Nephron progenitor cell (in vitro differentiated cells): ENCODE measurements at places on chromosomes 2 and 18.

GRCh38 chr2:134272806-134273205, 18.9 kb downstream of the MGAT5 start:
- DNase-seq = no peak

DNA sequence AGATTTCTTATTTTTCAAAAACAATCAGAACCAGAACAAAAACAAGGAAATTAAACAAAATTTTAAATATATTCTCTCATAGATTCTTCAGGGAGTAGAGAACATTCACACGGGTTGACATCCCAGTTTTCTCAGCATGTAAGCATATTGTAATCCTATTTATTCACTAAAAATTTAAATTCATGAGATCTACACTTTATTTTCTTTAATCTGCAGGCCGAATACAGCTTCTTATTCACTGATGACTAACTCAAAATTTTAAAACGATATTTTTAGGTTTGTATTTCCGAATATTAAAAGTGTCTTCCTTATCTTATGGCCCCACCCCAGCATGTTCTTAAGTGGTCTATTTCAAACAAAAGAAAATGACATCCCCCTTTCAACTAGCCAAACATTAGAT, 262.4 kb downstream of the MEIS1 start:
- no peak for DNase-seq

DNA sequence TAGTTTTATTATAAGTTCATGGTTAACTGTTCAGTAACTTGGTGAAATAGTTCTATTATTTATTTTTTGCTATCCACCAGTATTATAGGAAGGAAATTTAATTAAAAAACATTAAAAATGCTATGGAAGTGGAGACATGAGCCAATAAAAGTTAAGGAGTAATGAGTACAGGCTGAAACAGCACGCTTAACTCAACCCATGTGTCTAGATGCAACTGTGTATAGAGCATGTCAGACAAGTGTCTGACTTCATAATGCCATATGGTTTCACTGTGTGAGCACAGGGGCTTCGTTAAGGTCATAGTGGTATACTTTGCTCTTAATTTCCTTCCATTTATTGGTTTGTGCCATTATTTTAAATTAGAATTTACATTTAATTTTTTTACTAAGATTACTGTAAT, 566.8 kb upstream of the NRP2 start:
- no peak for DNase-seq

- no peak for DNase-seq
Observed at GRCh38 chr2:44543773-44544725, 182.3 kb downstream of the CAMKMT start.

GRCh38 chr2:225429717-225430116, 30.2 kb downstream of the NYAP2 start:
- DNase-seq = peak; percentile 4

- no peak for DNase-seq
Observed at GRCh38 chr2:118339386-118339785, 251.1 kb downstream of the INSIG2 start.

DNA sequence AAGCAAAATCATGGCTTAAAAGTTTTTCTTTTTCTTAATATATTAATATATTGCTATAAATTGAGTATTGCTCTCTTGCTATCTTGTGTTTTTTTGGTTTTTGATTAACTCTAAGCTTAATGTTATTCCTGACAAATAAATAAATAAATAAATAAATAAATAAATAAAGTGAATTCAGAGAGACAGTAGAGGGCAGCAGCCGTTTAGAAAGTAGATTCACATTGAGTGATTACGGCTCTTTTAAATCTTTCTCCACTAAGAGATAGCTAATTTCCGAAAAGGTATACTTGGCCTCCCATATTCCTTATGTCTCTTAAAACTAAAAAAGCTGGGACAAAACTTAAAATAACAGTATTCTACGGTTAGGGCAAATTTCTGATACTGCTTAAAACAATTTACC, 34.3 kb downstream of the MSH2 start:
- no peak for DNase-seq

GRCh38 chr18:36403896-36404820, 106.6 kb downstream of the FHOD3 start:
- no peak for DNase-seq

DNA sequence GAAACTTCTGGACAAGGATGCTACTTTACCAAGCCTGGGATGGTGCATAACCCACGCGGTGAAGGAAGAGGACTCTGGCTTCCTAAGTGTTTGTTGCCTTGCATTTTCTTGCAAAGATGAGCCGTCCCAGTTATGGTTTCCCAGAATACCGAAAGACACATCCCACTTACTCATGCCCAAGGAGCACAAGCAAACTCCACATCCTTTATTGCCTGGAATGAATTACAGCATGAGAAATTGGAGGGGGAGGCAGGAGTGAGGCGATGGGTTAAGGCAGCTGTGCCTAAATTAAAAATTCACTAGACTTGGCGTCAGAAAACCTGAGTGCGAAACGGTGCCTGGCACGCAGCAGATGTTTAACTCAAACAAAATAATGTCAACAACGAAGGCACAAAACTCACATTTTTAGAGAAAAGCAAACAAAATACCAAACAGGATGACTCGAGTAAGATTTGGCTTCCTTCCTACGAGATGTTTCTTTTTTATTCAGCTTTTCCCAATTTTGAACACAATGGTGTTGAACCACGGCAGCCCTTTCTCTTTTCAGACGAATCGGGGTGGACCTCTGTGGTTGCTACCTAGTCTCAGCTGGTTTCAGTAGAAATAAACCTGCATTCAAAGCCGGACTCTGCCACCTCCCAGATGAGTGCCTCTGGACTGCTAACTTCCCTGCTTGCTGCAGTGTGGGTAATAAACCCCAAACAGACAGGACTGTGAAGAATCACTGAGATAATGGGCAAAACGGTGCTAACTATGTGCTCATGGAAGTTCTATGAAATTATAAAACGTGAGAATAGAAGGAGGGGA, 100.3 kb upstream of the NCK2 start:
- DNase-seq = no peak

DNA sequence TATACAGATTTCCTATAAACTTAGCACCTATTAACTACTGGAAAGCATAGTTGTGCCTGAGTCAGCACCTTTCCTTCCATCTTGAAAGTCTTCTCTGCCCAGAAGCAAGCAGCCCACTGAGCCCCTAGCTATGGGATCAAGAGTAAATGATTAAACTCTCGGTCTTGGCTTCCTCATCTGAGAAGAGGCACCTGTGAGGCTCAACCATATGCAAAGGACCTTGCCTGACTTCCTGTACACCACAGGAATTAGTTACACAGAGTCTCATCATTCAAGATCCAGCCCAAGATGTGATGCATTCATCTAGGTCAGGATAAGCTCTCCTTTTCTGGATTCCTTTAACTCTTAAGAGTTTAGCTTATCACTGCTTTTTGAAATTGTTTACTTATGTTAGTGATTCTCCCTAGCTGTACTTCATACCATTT, 96.0 kb downstream of the CDH2 start:
- DNase-seq = no peak

DNA sequence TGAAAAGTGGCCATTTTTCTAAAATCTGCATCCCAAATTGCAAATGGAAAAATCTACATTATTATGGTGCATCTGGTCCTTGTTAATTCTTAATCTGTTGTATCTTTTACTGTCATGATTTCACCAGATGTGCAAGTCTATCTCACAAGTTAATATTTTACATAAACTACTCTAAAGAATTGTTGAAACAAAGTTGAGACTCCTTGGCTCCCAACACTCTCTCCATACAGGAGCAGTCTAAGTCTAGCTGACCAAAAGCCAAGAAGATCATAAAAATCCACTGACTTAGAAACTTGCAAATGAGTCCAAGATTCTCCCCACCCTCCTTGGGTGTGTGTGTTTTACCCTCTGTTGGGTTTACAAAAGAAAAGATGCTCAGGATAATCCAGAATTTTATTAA, 85.1 kb downstream of the NCKAP5 start:
- no peak for DNase-seq

DNA sequence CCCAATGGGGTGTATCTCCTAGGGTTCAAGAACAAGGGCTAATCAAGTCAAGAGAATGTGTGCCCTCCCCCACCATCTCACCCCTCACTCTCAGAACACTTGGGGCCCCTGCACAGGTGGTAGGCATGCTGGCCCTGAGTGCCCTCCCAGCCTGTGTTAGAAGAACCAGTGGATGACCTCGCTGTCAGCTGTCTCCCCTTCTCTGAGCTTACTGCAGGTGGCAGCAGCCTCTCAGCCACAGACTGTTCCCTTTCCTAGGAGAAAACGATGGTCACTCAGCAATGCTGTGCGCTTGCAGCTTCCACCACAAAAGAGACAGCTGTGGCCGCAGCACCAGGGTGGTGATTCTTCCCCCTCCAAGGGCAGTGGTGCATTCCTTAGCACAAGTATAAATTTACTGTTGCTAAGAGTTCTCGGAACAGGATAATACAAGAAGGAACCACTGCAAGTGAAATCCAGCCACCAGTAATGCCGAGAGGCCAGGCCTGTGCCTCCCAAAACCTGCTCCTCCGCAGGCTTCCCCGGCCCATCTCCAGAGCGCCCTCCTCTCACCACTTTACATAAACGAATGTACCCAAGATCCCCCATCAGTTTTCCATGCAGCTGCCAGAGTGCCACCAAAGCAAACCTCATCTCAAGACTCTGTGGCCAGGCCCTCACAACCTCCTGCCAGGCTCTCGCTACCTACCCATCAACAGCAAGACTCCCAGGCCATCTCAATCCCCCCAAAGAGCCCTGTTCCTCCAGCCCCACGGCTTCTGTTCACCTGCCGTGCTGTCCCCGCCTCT, 935 bp upstream of the RAMP1 start:
- peak; percentile 53 for DNase-seq

DNA sequence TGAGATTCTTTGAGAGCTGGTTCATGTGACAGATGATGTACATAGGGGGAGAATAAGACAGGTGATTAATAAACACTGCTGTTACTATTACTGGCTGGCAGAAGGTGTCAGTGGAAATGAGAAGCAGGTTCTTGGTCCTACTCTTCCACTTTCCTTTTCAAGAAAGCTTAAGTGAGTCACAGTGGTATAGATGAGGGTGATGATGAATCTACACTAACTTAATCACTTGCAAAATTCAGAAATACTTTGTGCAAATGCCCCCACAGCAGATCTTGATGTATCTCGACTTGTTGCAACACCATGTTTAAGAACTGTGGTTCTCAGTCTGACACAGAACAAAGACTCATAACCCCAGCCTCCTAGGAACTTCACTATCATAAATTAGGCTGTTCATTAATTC, 35.9 kb upstream of the MGAT5 start:
- DNase-seq = no peak

DNA sequence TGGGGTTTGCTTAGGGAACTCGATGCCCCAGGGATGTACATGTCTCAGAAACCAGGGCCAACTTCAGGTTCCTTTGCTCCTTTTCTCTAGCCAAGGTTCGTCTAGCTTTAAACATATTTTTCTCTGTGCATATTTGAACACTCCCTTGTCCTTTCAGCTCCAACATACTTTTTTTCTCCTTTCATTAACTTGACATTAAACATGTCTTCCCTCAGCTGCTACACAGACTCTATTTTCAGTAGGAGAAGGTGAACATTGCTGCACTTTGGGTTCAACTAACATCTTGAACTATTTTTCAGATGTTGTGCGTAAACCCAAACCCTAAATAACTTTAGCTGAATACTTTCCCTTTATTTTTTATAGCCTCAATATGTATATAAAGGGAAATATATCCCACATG, 212.9 kb downstream of the MTX2 start:
- DNase-seq = no peak

GRCh38 chr18:45249246-45249661, 366.0 kb upstream of the SLC14A2 start:
- no peak for DNase-seq
